Activated naive CD4-positive, alpha-beta T cell treated with anti-CD3 and anti-CD28 coated beads, Interleukin-2, amount 50 U/mL, for 16 hours (primary cell): ENCODE measurements at places on chromosomes 12 and 14.

GRCh38 chr12:81617915-81618314 is 141.2 kb downstream of the PPFIA2 start:
- DNase-seq, result no peak

- no peak for DNase-seq
Observed at GRCh38 chr12:96510306-96510764, 21.0 kb downstream of the CFAP54 start.

DNA sequence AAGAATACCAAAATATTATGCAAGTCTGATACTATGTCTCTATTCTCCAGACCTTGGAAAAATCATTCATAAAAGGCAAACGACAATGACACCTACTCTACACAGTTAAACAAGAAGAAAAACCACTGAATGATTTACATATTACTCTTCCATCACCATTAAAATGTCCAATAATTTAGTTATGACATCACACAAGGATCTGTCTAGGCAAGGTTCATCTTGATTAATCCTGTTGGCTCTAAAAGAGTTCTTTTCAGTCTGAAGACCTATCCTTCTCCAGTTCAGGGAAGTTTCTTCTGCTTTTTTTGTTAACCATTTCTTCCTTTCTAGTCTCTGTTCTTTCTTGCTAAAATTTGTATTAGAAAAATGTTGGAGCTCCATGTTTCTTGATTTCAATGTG is 64.0 kb downstream of the OSBPL8 start:
- no peak for DNase-seq

DNA sequence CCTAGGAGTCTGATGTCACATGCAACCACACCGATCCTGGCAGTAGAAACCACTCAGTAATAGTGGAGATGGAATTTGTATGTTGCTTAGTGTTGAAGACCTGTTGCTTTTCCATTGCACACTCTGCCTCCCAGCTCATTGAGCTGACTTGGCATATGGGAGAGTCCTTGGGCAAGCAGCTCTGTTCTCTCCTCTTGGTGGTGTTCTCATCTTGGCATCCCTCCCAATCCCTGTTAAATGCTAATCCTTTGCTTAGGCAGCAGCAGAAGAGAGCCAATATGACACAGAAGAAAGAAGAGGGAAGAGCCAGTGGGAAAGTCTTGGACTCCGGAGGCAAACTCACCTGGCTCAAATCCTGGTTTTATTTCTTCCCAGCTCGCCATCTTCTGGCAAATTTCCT is 178.0 kb upstream of the CAND1 start:
- no peak for DNase-seq

DNA sequence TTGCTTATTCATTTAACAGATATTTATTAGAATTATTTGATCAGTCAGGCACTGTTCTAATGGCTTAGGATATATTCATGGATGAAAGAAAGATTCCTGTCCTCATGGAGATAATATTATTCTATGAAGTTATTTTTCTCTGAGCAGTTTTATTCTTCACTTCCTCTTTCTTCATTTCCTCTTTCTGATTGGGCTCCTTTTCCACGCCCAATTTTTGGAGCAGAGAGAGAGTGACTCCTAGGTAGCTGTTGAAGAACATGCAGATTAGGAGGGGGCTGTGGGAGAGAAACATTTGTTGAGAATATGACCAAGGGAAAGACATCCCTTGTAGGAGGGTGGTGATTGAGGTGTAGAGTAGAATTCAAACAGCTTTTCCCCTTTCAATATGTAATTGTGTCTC is 6.0 kb upstream of the YARS2 start:
- DNase-seq, result no peak

- DNase-seq, result no peak
Observed at GRCh38 chr12:5008661-5009060, 35.0 kb upstream of the KCNA5 start.

- DNase-seq, result peak; percentile 93
Observed at GRCh38 chr12:57087010-57087690, 1.8 kb upstream of the NAB2 start.

DNA sequence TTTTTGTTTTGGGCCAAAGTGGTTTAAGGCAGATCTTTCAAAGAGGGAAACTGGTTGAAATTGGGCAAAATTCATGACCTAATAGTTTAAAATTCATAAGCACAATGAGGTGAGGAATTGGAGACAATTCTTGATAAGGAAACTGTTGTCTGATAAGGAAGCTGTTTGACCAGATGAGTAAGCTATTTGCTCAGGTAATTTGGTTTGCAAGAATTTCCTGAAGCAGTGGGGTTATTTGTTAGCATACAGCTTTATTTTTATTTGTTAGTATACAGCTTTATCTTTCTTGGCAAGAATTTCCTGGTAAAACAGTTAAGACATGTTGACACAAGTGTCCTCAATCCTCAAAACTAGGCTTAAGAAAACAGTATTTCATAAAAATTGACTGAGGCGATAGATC is 559.0 kb downstream of the GALC start:
- DNase-seq, result no peak

GRCh38 chr14:24296341-24297157 is 3.0 kb downstream of the DHRS1 start:
- DNase-seq, result peak; percentile 77

- no peak for DNase-seq
Observed at GRCh38 chr14:23045419-23046357, 3.7 kb downstream of the PSMB11 start.

- DNase-seq, result no peak
Observed at GRCh38 chr12:78149459-78149858, 318.8 kb downstream of the NAV3 start.

- no peak for DNase-seq
Observed at GRCh38 chr14:61145903-61146481, 135.1 kb downstream of the TMEM30B start.

DNA sequence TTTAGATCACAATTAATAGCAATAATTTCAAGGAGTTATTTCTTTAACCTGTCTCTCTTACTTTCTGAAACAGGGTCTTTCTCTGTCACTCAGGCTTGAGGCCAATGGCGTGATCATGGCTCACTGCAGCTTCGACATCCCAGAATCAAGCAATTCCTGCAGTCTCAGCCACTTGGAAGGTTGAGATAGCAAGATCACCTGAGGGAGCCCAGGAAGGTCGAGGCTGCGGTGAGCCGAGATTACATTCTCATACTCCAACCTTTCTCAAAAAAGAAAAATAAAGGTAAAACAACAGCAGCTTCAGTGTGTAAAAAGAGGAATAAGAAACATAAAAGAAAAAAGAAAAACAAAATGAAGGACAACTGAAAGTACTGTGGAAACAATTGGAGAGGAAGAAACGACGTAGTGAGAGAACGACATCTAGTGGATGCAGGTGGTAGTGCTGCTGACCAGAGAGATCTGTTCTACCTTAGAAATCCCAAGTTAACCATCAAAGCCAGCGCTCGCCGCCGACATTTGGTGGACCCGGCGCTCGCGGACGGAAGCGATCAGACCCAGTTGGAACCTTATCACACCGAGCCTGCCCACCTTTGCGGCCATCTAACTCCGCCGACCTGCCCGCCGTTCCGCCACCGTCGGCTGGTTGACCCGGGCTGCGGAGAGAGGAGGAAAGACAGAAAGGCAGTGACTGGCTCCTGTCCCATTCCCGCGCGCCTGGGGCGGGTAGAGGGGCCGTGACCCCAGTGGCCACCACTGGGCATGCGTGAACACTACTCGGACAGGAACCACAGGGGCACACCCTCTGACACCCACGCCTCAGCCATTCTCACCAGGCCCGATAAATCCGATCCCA is 196.1 kb downstream of the ALG10 start:
- DNase-seq, result peak; percentile 62

- no peak for DNase-seq
Observed at GRCh38 chr14:90427848-90428426, 31.1 kb downstream of the CALM1 start.

DNA sequence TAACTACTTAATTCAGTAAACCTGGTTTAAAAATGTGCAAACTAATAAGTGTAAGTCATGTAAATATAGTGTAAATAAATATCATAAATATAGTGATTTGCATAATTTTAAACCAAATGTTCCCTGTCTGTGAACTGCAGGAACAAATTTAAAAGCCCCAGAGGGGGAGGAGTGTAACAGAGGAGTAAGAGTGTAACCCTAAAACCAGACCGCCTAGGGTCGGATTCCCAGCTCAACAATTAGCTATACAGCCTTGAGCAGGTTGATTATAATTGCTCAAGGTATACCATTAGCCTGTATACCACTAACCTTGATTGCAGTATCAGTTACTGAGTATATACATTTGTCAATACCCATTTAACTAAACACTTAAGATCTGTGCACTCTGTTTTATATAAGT is 218.4 kb downstream of the ADAMTS20 start:
- DNase-seq, result no peak

GRCh38 chr12:130557886-130558765 is 158.0 kb downstream of the RIMBP2 start:
- no peak for DNase-seq

DNA sequence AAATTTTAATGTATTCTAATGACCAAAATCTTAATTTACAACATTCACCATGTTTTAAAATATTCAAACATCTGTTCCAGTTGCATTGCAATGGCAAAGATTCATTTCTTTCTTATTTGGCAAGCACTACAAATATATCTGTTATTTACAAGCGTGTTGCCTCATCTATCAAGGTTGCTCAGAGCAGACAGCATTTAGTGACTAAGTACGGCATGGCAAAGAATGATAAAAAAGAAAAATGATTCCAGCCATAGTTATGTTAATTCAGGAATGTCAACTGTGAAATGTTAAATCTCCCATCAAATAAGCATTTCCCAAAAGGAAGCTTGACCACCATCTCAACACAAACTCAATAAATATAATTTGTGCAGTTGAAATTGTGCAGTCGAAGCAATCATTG is 312.1 kb downstream of the SEC23A start:
- no peak for DNase-seq

- no peak for DNase-seq
Observed at GRCh38 chr12:120115692-120116440, 687 bp downstream of the RAB35 start.

DNA sequence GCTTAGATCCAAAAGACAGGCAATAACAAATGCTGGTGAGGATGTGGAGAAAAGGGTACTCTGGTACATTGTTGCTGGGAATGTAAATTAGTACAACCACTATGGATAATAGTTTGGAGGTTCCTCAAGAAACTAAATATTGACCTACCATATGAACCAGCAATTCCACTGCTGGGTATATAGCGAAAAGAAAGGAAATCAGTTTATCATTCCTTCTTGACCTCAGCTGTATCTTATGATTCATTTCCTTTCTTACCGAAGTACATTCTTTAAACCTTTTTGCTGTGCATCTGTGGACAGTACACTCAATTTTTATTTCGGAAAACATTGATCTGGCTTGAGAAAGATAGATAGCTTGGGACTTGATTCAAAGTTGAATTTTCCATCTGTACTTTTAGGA is 183.2 kb upstream of the LRFN5 start:
- no peak for DNase-seq

DNA sequence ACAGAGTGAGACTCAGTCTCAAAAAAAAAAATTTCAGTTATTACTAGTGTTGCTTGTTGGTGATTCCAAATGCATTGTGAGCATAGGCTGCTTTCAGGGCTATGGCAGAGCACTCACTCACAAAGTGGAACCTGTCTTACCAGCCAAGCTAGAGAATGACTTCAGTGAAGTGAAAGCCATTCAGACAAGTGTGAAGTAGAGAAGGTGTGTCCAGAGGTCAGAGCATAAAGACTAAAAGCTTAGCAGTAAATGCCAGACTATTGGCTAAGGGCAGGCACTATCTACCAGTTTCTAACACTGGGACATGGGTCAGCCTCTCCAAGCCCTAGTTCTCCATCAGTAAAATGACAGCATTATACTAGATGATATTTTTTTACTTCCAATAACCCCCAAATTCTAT is 12.7 kb downstream of the PPP1R36 start:
- no peak for DNase-seq

- no peak for DNase-seq
Observed at GRCh38 chr12:66984962-66985361, 284.2 kb upstream of the CAND1 start.

DNA sequence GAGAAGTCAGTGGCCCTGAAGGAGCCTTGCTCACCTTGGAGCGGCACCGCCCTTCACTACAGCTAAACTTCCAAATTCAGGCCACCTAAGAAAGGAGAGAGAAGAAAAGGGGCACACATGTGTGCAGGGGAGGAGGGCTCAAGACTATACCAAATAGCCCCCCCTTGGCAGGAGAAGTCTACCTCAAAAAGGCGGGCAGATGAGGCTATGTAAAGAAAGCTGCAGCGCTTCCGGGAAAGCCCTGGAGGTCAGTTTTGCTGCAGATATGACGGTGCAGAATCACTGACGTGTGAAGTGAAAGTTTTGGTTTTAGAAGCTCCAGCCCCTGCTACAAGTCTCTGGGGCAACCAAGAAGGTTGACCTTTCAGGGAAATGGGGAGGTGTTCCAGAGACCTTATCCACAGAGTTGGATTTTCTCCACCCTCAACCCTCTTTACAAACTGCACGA is 48.2 kb upstream of the PNMA1 start:
- DNase-seq, result no peak

DNA sequence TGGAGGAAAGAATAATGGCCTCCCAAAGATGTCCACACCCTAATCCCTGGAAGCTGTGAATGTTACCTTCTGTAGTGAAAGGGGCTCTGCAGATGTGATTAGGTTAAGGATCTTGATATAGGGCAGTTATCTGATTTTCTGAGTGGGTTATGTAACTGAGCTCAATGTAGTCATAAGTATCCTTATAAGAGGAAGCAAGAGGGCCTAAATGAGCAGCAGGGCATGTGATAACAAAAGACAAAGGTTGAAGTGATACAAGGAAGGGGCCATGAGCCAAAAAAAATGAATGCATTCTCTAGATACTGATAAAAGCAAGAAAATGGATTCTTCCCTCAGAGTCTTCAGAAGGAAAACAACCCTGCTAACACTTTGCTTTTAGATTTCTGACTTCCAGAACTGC is 78.8 kb downstream of the OSBPL8 start:
- DNase-seq, result no peak

DNA sequence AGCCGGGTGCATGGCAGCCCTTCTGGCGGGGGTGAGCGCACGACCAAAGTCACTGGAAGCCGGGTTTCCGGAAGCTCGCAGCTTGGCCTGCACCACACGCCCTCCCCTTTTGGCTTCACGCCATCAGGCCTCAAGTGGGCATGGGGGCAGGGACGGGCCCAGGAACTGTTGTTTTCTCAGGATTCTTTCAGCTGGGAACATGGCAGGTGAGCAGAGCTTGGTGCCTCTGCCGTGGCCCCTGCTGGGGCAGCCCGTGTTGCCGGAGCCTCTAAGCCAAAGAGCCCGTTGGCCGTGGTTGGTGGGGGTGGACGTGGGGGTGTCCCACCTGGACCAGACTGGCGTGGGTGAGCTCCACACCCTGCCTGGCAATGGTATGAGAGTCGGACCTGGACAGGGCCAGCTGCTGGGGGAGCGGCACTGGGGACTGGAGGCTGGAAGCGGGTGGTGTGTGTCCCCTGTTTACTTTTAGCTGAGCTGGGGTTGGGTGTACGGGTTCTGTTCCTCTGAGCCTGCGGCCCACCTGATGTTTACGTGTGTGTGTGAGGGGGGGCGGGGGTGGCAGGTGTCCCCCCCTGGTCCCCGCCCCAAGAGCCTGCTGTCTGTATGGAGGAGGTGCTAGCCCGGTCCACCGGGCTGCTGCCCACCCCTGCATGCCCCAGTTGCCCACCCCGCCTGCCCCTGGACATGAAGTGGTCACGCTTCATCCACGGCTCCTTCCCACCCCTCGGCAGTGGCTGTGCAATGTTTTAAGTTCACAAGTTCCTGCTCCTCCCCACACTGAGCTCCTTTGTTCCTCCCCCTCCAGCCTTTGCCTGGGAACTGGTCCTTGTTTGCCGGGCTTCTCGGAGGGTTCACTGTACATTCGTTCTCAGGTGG is 28.7 kb upstream of the PLD4 start:
- DNase-seq, result peak; percentile 10
